NK-92 treated with Interleukin-12 subunit alpha and Interleukin-12 subunit beta, amount 100 ng/mL, for 24 hours (cell line): ENCODE measurements at places on chromosomes 6 and 20.

DNA sequence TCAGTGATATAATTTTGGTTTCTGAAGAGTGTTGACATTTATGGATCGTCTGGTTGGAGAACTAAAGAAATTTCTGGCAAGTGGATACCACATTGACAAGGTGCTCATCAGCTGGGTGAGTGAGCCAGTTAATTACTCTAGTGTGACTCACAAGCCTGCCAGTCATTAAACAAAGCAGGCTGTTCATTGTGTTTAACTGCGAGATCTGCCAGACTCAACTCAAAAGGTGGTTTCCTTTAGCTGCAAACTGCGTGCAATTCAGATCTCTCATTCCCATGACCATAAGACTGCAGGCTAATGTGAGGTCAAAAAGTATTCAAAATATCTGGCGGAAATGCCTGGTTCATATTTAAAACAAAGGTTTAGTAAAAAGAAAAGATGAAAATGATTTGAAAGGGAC is 32.5 kb upstream of the IYD start:
- no peak for DNase-seq

DNA sequence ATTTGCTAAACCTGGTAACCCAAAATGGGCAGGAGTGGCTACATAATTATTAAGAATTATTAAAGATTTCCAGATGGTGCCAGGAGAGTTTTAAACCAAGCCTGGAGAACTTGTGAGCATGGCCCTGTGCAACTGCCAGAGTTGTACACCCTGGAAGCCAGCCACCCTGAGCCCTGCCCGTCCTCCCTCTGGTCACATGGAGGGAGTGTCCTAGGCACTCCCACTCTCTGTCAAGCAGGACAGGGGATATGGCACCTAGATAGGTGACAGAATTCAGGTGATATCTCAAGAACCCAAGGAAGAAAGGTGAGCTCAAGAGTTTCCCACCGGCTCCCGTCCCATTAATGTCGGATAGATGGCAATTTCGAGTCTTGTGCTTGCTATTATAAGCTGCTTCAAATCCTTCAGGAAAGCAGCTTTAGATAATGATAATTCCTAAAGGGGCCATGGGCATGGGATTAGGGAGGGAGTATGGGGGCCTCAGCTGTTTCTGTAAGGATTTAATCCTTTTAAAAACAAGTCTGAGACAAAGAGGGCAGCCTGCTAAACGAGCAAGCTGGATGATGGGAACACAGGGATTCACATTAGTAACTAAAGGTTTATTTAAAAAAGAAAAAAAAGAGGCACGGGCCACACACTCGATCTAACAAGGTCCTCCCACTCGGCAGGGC is 169.1 kb downstream of the BMP7 start:
- DNase-seq: no peak

GRCh38 chr6:127300411-127300810 is 33.7 kb downstream of the RNF146 start:
- no peak for DNase-seq

- DNase-seq: no peak
These were observed 229.8 kb downstream of the SOD2 start for GRCh38 chr6:159463119-159463829.

- no peak for DNase-seq
These were observed 26.9 kb upstream of the LRRC1 start for GRCh38 chr6:53767941-53768340.

DNA sequence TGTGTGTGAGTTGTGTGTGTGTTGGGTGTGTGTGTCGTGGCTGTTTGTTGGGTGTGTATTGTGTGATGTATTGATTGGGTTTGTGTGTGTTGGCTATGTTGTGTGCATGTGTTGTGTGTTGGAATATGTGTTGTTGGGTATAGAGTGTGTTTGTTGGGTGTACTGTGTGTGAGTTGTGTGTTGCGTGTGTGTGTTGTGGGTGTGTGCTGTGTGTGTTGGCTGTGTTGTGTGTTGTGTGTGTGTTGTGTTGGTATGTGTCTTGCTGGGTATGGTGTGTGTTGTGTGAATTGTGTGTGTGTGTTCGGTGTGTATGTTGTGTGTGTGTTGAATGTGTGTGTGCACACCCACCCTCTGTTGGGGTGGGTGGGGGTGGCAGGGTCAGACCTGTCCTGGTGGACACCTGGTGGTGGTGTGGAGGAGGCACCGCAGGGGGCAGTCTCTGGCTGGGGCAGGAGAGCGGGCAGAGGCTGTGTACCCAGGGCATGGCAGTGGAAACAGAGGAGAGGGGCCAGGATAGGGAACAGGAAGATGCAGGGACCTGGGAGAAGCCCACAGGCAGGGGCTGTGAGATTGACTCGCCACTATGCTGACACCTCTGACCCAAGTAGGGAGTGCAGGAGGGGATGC is 25.5 kb upstream of the PXDC1 start:
- DNase-seq: no peak

GRCh38 chr6:20467437-20467836 is 65.8 kb downstream of the E2F3 start:
- DNase-seq: no peak

DNA sequence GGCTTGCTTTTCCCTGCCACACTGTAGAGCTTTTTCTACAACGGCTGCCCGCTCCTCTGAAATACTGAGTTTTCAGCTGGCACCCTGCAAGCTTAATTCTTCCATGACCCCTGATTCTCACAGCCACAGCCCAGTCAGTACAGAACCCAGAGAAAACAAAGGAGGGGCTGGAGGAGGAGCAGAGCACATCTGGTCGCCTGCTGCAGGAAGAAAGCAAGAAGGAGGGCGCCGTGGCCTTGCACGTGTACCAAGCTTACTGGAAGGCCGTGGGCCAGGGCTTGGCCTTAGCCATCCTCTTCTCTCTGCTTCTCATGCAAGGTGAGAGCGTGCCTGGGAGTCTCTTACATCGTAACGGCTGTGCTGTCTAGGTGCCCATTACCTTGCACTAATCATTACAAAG is 11.3 kb downstream of the DLK2 start:
- DNase-seq: no peak

GRCh38 chr20:6590891-6591637 is 176.4 kb upstream of the BMP2 start:
- DNase-seq: no peak

GRCh38 chr20:62824476-62825332 is 7.9 kb downstream of the COL9A3 start:
- no peak for DNase-seq

DNA sequence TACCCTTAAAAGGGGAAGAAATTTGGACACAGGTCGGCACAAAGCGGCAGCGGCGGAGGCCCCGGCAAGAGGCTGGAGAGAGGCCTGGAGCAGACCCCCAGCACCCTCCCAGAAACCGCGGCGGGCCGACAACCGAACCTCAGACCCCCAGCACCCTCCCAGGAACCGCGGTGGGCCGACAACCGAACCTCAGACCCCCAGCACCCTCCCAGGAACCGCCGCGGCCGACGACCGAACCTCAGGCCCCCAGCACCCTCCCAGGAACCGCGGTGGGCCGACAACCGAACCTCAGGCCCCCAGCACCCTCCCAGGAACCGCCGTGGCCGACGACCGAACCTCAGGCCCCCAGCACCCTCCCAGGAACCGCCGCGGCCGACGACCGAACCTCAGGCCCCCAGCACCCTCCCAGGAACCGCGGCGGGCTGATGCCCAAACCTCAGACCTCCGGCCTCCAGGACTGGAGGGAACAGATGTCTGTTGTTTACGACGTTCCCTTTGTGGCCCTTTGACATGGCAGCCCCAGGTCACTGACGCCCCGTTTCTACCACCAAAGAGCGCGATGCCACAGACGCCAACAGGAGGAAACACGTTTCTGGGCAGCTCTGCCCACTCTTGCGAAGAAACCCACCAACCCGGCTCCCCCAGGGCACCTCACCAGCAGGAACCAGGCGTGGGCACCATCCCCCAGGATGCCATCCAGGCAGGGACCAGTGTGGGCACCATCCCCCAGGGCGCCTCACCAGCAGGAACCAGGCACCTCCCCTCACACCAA is 28.4 kb downstream of the ZBTB46 start:
- no peak for DNase-seq

DNA sequence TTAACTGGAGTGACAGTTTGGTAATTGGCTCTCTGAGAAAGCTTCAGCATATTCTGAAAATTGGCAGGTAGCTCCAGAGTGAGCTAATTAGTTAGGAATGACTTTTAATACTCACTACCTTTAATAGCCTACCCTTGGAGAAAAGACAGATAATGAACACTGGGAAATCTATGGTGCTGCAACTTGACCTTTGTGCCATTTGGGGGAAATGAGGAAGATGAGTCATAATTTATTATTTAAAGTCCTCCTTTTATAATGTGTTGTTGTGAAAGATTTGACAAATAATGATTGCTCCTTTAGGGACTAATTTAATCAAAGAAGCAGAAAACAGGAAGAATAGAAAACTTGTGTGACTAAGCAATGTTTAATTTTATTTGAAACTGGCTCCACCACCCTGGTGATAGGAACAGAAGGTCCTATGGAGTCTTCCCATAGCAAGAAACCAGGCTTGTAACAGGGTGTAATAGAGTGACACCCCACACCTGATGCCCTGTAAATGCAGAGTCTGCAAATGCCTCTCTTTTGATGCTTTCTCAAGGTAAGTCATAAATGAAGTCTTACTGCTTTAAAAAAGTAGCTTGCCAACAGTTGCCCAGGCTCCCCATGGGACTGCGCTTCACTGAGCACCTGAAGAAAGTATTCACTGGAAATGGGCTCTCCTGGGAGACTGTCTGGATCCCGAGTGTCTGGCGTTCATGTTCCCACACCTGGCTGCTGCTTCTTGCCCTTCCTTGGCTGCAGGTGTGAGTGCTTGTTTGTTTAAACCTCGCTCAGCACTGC is 134.4 kb downstream of the LRRC1 start:
- DNase-seq: no peak

- DNase-seq: no peak
These were observed 59.6 kb upstream of the EIF2S2 start for GRCh38 chr20:34171640-34172039.

DNA sequence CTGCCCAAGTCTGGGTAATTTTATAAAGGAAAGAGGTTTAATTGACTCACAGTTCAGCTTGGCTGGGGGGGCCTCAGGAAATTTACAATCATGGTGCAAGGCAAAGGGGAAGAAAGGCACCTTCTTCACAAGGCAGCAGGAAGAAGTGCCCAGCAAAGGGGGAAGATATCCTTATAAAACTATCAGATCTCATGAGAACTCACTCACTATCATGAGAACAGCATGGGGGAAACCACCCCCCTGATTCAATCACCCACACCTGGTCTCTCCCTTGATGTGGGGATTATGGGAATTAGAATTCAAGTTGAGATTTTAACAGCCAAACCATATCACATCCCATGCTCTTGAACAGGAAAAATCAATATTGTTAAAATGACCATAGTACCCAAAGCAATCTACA is 215.2 kb upstream of the TAB2 start:
- DNase-seq: no peak

- DNase-seq: no peak
These were observed 455.9 kb upstream of the JARID2 start for GRCh38 chr6:14789996-14790395.

GRCh38 chr20:62792182-62792939 is 3.9 kb upstream of the MRGBP start:
- DNase-seq: no peak

GRCh38 chr20:46665602-46666001 is 14.3 kb upstream of the SLC13A3 start:
- no peak for DNase-seq

DNA sequence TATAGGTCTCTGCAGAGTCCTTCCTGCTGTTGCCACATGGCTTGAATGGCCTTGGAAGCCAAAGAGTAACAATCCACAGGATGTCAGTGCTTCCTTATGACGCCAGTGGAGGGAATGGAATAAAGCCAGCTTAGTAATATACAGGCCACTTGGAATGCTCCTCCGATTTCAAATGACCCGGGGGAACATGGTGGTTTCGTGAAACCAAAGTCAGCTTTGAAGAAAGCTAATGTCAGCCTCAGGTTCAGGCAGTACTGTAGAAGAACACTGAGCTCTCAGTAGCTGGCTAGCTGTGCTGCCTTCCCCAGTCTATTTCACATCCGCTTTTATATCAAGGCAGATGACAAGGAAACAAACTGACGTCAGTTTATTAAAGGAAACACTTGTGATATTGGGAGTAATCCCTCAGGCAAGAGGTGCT is 189.1 kb downstream of the DTNBP1 start:
- no peak for DNase-seq

- peak; percentile 32 for DNase-seq
These were observed 84.2 kb downstream of the TRERF1 start for GRCh38 chr6:42367353-42368011.

- no peak for DNase-seq
These were observed 217.8 kb downstream of the MAFB start for GRCh38 chr20:40471261-40471629.

DNA sequence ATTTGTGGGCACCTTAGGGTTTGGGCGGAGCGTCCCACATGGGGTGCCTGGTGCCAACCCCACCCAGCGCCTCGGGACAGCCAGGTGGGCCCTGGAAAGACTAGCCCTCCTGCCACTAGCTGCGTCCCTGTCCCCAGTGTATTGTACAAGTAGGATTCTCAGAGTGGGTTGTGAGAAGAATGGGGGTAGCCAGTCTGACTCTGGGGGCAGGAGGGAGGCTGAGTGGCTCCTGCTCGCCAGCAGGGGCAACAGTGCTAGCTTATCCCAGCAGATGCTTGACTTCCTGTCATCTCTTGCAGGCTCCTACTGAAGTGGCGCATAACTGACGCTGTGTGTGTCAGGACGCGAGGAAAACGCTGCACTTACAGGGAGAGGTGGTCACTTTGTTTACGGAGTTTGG is 9.3 kb downstream of the PSMA7 start:
- DNase-seq: no peak

DNA sequence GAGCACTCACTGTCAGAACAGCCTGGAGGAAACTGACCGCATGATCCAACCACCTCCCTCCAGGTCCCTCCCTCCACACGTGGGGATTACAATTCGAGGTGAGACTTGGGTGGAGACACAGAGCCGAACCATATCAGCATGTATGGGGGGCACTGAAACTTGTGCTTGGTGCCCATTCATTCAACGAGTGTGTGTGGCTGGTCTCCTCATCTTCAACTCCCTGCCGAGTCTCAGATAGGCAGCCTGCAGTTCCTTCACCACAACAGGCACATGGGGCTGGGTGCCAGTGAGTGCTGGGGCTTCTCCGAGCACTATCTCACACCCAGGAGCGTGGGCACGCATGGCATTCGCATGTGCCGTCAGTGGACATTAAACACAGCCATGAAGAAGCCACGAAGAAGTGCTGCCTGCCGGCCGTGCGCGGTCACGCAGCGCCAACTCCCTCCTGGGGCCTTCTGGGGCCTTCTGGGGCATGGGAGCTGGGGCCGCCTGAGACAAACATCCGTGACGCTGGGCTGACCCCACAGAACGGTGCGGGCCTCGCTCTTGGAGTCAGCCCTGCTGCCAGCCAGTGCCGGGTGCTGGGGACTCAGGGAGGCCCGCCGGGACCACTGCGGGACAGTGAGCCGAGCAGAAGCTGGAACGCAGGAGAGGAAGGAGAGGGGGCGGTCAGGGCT is 714 bp upstream of the RTEL1 start:
- no peak for DNase-seq
